ENCODE measurements at places on chromosomes 2 and 18. TPM values are rescaled to one million over a fixed set of nuclear protein-coding genes. Genes with fewer than 3 reads are reported as not detected.

Gene UGT1A10
- total RNA-seq: not detected

Gene SDC1
- 0.38 TPM for total RNA-seq

Gene TFCP2L1
- total RNA-seq: 0.39 TPM

Gene IL36RN
- not detected for total RNA-seq

Gene CYRIA
- total RNA-seq: 10.2 TPM

Gene CLEC4F
- total RNA-seq: 0.44 TPM

Gene SCN7A
- 3.9 TPM for total RNA-seq

Gene LRP1B
- 0.78 TPM for total RNA-seq

Gene NYAP2
- 0.56 TPM for total RNA-seq

Gene TTC27
- 8.7 TPM for total RNA-seq

Gene CD226
- 0.32 TPM for total RNA-seq

Gene MCEE
- 15.3 TPM for total RNA-seq

Gene SERPINB11
- total RNA-seq: not detected

Gene DYSF
- 109 TPM for total RNA-seq

Gene GPBAR1
- total RNA-seq: 0.24 TPM

Gene ICOS
- total RNA-seq: not detected

Gene TRIM43
- not detected for total RNA-seq

Data from psoas muscle (tissue), 8 donors.